ENCODE measurements at places on chromosomes 4 and X. TPM values are rescaled to one million over a fixed set of nuclear protein-coding genes. Genes with fewer than 3 reads are reported as not detected.
A peak's percentile ranks its signal among the peaks of the same experiment; 100 is the strongest.

SNCA gene
- 18.3 TPM for polyA plus RNA-seq

DNA sequence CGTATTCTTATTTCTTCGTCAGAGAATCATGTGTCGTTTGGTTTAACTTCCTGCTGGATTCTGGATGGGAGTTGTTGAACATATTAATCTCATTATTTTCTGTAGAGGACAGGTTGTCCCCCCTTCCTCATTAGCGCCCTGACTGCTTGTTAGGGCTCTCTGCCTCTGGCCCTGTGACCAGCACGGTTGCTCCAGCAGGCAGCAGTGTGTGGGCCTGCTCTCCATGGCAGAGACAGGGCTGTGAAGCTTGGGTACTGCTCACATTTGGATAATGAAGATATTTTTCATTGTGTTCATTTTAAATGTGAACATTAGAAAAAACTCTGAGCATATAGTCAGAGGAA is 102.7 kb downstream of the KLHL8 start:
- no peak for DNase-seq

CDX4 gene
- not detected for polyA plus RNA-seq

DNA sequence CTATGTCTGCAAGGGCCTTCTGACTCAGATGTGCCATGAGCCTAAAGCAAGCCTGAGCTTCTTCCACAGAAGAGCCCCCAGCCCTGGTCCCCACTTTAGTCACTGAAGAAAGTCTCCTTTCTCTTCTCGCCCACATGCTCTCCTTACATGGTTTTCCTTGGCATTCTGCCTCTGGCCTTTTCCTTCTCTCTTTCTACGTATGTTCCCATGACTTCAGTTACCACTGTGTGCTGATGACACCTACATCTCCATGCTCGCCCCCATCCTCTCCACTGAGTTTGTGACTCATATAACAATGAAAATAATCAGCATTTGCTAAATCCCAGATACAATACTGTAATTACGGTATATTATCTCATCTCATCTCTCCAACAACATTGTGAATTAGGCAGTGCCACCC is 149.3 kb downstream of the AMMECR1 start:
- no peak for DNase-seq

DNA sequence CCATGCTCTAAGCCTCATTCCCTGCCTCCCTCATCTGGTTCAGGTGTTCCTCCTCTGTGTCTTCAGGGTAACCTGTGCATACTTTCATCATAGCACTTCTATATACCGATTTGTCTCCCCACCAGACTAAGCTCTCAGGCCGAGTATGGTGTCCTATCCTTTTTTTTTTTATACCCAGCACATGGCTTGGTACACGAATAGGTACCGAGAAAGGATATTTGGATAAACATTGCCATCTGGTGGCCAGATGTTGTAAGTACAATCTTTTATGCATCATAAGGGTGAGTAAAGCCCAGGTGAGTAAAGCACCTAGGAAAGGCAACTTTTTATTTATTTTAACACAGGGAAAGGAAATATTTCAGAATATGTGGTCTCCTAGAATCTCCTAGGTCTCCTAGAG is 68.4 kb downstream of the MID2 start:
- DNase-seq: peak; percentile 59

ZDHHC9 gene
- polyA plus RNA-seq: 49.9 TPM

DNA sequence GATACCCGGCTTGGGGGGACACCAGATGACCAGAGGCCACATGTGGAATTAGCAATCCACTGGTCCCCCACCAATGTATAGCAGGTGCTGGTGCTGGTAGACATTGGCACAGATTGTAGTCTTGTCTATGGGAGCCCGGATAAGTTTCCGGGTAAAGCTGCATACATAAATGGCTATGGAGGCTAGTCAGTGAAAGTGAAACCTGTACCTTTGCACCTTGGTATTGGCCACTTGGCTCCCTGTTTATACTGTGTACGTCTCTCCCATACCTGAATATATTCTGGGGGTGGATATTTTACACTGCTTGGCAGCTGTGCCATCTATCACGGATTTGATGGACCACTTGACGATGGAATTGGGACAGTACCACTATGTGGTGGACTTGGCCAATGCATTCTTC is 5.6 kb upstream of the TIGD2 start:
- no peak for DNase-seq

ASMTL gene
- polyA plus RNA-seq: 31.0 TPM

DNA sequence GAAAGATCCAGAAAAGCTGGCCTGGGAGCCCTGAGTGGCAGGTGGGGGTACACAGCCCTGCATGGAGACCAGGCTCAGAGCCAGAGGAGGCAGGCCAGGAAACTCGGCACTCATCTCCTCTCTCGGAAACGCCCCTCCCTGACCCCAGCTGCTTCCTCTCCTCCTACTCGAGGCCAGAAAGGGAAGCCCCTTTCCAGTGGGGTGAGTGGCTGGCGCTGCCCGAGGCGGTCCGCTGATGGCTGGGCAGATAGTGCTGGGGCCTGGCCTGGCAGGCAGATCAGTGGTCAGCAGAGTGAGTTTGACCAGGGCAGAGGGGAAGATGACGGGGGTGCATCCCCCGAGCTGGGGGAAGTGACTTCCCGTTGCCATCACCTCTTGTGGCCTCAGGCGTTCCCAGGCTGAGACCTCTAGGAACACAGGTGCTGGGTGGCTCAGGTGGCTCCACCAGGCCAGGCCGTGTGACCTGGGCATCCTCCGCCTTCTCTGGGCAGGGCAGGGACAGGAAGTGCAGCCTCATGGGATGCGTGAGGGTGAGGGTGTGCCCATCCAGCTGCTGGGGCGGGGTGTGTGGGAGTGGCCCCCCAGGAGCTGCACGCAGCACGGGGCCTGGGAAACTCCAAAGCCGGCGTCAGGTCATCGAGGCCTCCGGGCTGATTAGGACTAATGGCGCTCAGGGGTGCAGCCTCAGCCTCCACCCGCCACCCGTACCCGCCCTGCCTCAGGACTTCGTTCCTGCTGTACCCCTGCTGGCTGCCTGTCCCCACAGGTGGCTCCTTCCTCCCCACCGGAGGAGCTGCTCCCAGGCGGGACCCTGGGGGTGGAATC is 5.7 kb downstream of the SH3BP2 start:
- DNase-seq: no peak

ITIH6 gene
- not detected for polyA plus RNA-seq

TBC1D25 gene
- 11.2 TPM for polyA plus RNA-seq

GRCh38 chr4:7137326-7138200 is 54.8 kb upstream of the SORCS2 start:
- DNase-seq: no peak

DNA sequence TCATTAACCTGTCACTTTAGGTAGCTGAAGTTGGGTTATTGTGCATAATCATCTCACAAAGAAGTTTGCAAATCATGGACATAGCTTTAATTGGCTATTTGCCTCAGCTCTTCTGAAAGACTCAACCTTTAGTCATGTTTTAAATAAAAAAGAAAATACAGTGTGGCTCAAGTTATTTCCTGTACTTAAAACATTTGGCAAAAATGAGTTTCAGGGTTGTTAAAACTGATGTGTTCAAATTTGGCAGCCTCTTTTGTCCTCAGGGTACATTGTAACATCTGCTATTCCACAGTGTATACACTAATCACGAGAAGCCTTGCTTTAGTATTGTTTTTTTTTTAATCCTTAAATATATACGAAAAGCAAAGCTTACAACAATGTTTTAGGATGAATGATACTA is 31.5 kb upstream of the HPGD start:
- no peak for DNase-seq

- DNase-seq: no peak
These were observed 75.5 kb upstream of the SLC39A8 start for GRCh38 chr4:102420563-102421398.

DNA sequence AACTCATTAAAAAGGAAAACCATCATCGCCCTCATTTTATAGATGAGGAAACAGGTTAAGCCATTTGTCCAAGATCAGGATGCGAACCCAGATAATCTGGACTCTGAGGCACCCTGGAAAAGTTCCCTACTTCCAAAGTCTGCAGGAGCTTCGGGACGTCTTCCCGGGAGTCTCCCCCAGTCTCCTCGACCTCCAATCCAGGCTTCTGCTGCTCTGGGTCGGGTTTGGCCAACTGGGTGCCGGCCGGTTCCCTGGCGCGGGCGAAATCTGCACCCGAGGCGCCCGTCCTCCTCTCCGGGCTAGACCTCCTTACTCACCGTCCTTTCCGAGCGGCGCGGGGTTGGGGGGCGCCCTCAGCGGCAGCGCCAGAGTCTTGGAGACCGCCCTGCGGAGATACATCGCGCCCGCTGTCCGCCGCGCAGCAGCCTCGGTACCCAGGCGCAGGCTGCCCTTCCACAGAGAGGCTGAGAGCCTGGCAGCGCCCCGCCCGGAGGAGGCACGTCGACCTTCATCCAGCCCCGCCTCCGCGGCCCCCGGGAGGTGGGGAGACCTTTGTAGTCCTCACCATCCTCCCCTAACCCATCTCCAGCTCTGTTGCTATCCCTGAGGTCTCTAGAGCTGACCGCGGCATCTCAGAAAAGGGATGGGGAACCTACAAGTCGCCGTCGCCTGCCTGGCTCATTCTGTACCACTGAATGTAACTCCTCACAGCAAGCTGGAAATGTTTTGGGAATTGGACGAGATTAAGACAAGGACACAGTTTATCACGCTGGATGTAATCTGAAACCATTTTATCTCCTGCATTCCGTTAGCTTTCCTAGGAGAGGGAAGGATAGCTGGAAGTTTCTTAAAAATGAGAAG is at the start of gene MGARP:
TSS of gene MGARP (minus strand) at position 466 of the 861 bp plus-strand sequence. CDS start at position 399, 67 bp downstream.
- peak; percentile 28 for DNase-seq

- DNase-seq: no peak
These were observed 74.8 kb upstream of the SMARCA5 start for GRCh38 chr4:143438710-143439109.

DNA sequence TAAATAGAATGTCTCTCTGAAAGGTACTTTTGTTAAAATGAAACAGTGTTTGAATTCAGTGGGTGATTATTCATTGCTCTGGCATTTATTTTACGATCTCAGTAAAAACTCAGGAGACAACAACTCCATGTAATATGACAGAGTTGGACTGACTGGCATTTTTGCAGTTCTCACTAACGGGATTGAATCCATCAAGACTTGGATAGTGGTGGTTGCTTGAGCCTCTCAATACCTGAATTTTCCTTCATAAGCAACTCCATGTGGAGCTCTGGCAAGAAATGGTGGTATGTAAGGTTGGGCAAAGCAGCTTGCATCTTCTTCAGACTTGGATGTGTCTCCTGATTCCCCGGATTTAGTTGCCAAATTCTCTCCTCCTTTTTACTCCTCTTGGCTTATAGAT is 72.7 kb downstream of the FRMPD4 start:
- DNase-seq: no peak

- DNase-seq: no peak
These were observed 119.4 kb upstream of the C1GALT1C1 start for GRCh38 chrX:120749141-120749846.

DNA sequence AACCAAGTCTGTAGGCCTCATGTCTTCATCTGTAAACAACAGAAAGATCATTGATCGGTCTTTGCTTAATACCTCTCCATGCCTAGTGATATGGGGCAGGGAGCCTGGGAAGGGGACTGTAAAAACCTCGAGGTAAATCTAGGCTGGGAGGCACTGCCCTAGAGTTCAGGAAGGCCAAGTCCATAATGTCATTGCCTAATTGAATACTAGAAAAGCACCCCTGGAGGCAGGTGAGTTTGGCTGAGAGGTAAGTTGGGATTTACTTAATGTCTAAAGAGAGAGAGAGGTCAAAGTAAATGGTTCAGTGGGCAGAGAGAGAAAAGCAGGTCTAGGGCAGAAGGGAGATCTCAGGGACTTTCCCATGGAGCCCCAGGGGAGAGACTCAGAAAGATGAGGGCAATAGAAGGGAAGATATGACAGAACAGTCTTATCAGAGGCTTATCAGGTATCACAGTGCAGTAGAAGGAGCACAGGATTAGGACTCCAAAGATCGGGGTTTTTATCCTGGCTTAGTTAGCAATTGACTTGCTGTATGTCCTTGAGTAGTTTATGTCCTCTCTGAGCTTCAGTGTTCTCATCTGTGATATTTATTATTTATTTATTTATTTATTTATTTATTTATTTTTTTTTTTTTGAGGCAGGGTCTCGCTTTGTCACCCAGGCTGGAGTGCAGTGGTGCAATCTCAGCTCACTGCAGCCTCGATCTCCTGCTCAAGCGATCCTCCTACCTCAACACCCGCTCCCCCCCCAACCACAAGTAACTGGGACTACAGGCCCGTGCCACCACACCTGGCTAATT is 85.2 kb downstream of the SLC16A2 start:
- no peak for DNase-seq

DNA sequence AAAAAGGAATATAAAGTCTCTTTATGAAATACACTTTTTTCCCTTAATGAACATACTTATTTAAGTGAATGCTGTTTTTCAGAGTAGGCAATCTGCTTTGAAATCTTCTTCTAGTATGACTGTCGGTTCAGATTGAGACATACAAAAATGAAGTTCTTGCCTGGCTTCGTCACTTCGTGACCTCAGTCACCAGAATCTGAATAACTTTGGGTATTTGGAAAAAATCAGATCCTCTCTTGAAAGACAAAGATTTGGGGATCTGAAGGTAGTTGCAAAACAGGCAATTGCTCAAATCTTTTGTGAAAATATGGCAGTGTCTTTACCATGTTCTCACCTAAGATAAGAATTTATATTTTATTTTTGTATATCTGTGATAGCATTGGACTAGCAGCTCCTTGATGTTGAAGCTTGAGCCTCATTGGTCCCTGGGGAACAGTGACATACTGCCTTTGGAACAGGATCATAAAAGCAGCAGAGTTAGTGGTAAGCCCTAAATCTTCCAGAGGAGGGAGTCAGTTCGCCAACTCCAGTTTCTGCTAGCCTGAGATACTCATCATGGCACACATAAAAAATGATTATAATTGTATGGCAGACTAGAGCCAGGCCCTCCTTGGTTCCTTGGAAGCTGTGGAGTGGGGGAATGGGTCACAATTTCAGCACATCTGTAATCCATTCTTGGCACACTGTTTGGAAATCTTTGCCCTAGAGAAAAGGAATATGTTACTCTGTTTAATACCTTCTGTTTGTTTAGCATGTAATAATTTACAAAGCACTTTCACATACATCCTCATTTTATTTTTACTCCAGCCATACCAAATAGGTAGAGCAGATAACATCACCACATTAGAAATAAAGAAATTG is 5.0 kb downstream of the ARFIP1 start:
- peak; percentile 10 for DNase-seq

SYN1 gene
- polyA plus RNA-seq: 3.7 TPM

DNA sequence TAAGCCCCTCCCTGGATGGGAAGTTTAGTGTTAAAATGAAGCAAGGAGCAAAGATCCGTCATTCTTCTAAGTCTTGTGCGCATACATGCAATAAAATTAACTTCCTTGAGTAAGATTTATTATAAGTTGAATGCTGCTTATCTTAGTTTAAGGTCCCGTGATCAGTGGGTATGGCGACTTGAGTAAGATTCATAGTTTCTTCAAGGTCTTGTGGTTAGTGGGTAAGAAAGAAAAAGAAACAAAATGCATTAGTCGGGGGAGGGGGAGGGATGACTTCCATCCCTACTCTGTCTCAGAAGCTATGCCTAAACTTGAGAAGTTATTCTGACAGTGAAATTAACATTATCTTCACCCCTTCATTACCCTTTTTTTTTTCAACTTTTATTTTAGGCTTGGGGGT is 127.3 kb upstream of the MAGEB16 start:
- no peak for DNase-seq

Measured in hepatocyte (in vitro differentiated cells).